Stimulated activated CD4-positive, alpha-beta T cell treated with anti-CD3 and anti-CD28 coated beads, Interleukin-1b, Interleukin-23, amount 100 ng/mL, for 48 hours (primary cell): ENCODE measurements at places on chromosomes 7 and 10.

DNA sequence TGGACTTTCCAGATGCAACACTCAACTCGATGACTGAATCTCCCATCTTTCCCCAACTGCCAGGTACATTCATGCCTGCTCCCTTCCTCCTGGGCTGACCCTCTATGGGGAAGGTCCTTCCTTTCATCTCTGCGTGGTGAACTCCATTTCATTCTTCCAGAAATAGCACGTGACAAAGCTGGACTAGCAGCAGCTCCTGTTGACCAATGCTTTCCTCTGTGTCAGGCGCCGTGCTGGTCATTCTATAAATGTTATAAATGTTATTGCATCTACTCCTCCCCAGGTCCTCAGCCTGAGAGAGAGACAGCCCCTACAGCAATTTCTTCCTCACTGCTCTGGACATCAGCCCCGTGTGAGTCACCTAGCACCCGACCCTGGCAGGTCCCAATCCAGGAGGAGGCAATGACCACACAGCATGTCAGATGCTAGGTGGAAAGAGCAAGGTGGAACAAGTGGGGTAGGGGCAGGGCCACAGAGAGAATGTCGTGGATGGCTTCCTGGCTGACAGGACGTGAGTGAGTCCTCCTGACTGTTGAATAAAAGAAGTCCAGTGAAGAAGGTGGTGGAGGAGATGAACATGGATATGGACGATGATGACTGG, 178.1 kb downstream of the ADAM12 start:
- DNase-seq, result no peak

- DNase-seq, result no peak
Observed at GRCh38 chr10:117334066-117334465, 41.2 kb downstream of the PDZD8 start.

GRCh38 chr7:98206451-98207330, 4.5 kb upstream of the BHLHA15 start:
- DNase-seq, result no peak

DNA sequence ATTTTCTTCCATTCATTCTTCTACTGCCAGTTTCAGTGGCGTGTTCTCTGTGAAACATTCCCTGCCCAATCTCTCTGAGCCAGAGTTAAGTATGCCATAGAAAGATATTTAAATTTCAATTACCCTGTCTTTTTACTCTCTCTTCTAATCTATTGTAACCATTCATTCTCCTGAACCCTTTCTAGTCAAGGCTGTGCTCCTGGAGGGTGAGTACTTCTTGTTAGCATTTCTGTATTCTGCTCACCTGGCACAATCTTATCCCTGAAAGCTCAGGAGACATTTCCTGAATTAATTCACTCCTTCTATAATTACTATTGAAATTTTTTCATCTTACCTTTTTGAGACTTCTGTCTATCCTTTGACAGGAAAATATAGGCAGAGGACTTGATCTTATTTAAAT, 271.7 kb downstream of the HGF start:
- DNase-seq, result no peak

- DNase-seq, result peak; percentile 38
Observed at GRCh38 chr10:73859428-73859783, 14.9 kb downstream of the CAMK2G start.
